SJCRH30 (cell line): ENCODE measurements at places on chromosomes 3 and 15. TPM values are rescaled to one million over a fixed set of nuclear protein-coding genes. Genes with fewer than 3 reads are reported as not detected.

- peak; percentile 28 for DNase-seq
These were observed 62.2 kb upstream of the MRPS22 start for GRCh38 chr3:139281522-139282196.

GRCh38 chr15:71325481-71325880 is 210.2 kb downstream of the THSD4 start:
- no peak for DNase-seq

DNA sequence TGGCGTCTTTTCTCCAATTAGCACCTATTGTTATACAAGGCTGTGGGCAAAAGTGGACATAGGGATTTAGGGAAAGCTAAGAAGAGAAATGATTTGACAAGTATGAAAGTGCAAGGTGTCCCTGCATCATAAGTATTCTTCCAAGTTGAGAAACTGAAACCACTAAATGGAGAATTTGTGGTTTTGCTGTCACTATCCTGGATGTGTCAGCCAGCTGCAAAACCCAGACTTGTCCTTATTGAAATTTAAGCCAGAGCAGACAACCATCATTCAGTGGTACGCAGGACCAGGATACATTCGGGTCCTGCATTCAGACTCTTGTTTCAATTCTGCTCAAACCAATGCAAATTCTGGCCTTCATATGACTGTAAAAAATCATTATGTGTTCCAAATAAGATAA is 384.8 kb upstream of the TGFBR2 start:
- DNase-seq = peak; percentile 61

- no peak for DNase-seq
These were observed 21.6 kb upstream of the SPTBN5 start for GRCh38 chr15:41915255-41915994.

- DNase-seq = no peak
These were observed 93.4 kb upstream of the NR2E3 start for GRCh38 chr15:71716990-71717389.

DNA sequence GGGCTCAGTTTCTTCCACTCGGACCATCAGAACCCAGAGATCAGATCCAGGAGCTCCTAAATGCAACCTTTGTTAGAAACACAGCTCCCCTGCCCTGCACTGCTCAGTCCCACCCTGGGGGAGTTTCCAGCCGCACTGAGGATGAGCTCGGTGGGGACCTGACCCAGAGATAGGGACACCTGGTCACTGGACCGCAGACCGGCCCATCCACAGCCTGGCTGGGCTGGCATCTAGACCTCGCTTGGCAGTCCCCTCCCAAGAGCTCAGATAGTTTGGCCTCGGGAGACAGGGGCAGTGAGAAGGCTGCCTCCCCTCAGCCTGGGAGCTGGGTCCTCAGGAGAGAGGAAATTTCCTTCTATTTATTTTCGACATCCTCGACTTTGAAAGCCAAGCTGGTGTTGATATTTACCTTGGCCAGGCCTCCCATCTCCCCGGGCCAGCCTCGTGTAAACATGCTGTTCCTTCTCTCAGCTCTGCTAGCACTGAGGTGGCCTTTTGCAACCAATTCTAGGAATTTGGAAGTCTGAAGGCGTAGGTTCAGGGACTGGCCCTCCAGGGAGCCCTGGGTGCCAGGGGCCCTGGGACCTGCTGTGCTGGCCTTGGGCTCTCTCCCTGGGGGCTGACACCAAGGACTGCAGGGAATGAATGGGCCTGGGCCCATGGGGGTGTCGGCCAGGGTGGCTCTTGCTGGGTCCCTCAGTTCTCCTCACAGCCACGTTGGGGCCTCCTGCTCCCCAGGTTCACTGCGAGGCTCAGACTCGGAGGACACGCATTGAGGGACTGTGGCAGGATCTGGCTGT is 90.1 kb downstream of the VGLL4 start:
- no peak for DNase-seq

GRCh38 chr15:92082006-92082843 is 228.7 kb downstream of the SLCO3A1 start:
- DNase-seq = peak; percentile 67

DNA sequence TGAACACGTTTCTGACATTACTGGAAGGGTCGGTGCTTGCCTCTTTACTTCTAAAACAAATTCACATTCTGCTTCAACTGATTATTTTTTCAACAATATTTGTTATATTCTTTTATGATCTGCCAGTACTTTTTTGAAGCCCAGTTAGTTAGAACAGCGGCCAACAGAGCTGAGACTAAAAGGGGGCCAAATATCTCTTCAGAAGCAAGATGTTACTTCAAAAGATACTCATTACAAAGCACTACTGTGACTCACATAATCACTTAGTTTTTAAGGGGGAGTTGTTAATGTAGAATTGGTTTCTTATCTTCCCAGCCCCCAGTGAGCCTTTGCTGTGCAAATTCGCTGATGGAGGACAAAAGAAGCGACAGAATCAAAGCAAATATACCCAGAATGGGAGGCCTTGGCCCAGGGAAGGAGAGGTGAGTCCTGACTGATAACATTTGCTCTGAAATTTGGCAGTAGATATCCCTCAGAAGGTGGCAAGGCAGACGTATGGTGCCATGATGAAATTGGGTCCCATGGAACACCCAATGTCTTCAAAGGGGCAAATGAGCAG is 587.8 kb downstream of the RBMS3 start:
- no peak for DNase-seq

- no peak for DNase-seq
These were observed 62.9 kb upstream of the ZBTB38 start for GRCh38 chr3:141305436-141305835.

DNA sequence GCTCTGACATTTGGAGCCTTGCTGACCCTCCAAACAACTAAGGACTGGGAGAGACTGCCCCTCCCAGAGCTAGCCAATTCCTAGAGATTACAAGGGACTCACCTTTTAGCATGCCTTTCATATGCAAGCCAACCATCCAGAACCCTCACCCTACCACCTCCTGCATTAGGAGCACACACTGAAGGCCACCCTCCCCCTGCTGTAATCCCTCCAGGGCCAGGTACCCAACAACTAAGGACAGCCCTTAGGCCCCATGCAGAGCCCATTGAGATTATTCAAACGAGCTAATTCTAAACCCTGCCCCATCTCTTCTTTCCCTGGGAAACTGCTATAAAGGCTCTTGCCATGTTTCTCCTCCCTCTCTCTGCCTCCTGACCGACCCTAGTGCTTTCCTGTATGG is 352.6 kb downstream of the ERC2 start:
- DNase-seq = no peak

- no peak for DNase-seq
These were observed 7.1 kb upstream of the FSIP1 start for GRCh38 chr15:39789736-39790135.

DNA sequence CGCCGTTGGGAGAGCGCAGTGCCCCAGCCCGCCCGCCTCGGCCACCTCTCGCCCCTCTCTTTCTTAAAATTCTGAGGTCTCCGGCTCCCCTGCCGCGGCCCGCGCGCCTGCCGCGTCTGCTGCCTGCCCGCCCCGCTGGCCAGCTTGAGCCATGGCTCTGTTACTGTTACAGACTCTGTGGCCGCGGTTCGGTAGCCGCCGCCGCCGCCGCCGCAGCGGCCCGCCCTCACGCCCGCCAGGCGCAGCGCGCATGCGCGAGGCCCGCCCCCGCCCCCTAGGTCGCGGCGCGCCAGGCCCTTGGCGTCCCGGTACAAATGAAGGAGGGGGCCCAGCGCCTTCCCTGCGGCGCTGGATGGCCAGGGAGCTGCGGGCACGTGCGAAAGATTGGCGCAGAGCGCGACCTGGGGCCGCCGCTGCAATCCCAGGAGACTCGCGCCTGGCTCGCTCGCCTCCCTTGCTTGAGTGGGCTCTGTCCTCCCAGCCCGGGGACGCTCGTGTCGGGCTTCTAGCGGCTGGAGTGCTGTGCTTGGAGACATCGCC is at the start of gene ONECUT1:
Gene ONECUT1 (minus strand): TSS at position 168 of the 540 bp plus-strand sequence. CDS start 452 bp downstream, outside the sequence.
- DNase-seq = peak; percentile 73

The CLDN18 gene
- not detected in 2 replicates for total RNA-seq

The ONECUT1 gene
- total RNA-seq = 0.14 and 0.28 TPM in 2 replicates

The TNFAIP8L3 gene
- total RNA-seq = 0.04 and 0.05 TPM in 2 replicates

The SUSD5 gene
- 14.8 and 15.6 TPM in 2 replicates for total RNA-seq

The SEMA6D gene
- total RNA-seq = 0.71 and 0.81 TPM in 2 replicates

The GOLGA8T gene
- total RNA-seq = not detected in 2 replicates

The PCSK6 gene
- 0.13 and 0.36 TPM in 2 replicates for total RNA-seq

The IREB2 gene
- total RNA-seq = 37.7 and 44.8 TPM in 2 replicates

The HIGD2B gene
- not detected in 2 replicates for total RNA-seq

The CCK gene
- total RNA-seq = not detected in 2 replicates

The TAGLN3 gene
- 19.1 and 19.8 TPM in 2 replicates for total RNA-seq
